ENCODE measurements at places on chromosomes 1 and 21.

GRCh38 chr1:24465099-24465498 is 37.5 kb upstream of the RCAN3 start:
- DNase-seq, result no peak

DNA sequence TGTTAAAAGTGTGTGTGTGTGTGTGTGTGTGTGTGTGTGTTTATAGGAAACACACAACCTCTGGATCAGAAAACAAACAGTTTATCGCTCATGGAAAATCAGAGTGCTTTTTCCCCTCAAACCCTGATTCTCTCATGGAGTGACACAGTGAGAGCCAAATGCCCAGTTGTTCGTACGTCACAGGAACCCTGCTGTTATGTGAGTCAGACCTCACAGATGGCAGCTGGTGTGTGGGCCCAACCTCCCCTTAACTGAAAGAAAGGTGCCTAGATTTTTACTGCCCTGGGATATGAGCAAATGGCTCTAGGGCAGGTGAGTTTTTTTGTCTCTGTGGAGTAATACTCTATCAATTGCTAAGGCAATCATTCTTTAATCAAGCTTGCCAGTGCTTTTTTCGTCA is 1788.1 kb downstream of the BRINP3 start:
- no peak for DNase-seq

DNA sequence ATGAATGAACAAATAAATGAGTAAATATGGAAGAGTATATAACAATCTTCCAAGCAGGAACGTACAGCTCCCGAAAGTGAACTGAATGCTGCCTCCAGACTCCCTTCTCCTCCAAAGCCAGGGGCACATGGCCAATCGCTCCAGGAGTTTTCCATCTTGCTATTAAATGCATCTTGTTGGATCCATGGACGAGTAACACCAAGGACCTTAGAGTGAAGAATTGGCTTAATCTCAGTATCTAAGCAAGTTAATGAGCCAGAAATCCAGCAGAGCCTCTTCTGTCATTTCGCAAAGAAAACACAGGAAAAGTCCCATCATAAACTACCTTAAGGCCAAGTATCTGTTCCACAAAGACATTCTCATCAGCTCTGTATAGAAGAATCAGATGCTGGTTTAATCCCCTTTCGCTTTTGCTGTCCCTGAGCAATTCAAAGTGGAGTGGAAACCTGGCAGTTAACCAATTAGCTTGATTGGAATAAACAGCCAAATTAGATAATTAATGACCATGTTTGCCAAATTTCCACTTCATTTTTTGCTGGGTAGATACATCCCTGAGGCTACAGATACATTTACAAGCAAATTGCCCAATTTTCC is 116.0 kb downstream of the MIS18A start:
- no peak for DNase-seq

- DNase-seq, result no peak
These were observed 430.5 kb downstream of the HLX start for GRCh38 chr1:221309723-221310122.

DNA sequence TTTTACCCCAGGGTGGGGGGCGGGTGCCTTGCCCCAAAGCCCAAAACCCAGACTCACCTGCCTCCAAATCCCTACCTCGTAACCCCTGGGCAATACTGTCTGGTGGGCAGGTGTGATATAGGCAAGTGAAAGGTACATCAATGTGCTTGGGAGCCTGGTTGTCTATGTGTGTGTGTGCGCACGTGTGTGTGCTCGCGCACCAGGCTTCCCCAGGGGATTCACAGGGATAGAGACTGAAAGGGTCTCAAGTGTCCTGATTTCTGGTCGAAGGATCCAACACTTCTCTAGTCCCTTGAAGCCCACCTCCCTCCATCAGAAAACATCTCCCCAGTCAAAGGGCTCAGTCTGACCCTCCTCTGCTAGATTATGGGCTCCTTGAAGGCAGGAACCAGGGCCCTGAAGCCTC is 28.9 kb upstream of the EPB41 start:
- no peak for DNase-seq

- peak; percentile 18 for DNase-seq
These were observed 21.2 kb downstream of the PEX14 start for GRCh38 chr1:10495952-10496351.

DNA sequence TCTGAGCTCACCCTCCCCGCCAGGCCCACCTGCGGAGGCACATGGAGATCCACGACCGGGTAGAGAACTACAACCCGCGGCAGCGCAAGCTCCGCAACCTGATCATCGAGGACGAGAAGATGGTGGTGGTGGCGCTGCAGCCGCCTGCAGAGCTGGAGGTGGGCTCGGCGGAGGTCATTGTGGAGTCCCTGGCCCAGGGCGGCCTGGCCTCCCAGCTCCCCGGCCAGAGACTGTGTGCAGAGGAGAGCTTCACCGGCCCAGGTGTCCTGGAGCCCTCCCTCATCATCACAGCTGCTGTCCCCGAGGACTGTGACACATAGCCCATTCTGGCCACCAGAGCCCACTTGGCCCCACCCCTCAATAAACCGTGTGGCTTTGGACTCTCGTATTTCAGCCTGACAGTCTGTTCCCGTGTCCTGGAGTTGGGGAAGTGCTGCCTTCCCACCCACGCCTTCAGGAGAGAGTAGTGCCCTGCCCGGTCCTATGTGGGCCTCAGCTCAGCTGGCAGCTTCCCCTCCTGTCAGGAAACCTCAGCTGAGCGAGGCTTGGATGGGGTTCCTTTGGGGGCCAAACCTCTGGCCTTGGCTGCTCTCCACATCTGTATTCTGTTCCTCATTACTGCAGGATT is 9.2 kb downstream of the ZBTB48 start:
- DNase-seq, result no peak

DNA sequence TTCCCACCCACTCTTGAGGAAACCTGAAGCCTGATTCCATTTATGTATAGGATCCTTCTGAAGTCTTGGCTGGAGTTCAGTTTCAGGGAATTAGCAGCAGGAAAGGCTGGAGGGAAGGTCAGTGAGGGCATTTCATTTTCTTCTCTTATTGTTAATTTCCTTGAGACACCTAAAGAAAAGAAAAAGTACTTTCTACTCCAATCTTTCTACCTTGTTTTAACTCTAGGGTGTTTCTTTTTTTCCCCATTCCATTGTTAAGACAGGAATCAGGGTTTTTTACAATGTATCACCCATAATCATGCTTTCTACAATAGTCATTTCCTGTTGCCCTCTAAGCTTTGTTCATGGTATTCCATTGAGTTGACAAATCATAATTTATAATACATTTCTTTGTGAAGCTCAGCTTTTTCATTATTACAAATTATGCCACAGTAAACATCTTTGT is 27.4 kb downstream of the SNRPE start:
- DNase-seq, result no peak

DNA sequence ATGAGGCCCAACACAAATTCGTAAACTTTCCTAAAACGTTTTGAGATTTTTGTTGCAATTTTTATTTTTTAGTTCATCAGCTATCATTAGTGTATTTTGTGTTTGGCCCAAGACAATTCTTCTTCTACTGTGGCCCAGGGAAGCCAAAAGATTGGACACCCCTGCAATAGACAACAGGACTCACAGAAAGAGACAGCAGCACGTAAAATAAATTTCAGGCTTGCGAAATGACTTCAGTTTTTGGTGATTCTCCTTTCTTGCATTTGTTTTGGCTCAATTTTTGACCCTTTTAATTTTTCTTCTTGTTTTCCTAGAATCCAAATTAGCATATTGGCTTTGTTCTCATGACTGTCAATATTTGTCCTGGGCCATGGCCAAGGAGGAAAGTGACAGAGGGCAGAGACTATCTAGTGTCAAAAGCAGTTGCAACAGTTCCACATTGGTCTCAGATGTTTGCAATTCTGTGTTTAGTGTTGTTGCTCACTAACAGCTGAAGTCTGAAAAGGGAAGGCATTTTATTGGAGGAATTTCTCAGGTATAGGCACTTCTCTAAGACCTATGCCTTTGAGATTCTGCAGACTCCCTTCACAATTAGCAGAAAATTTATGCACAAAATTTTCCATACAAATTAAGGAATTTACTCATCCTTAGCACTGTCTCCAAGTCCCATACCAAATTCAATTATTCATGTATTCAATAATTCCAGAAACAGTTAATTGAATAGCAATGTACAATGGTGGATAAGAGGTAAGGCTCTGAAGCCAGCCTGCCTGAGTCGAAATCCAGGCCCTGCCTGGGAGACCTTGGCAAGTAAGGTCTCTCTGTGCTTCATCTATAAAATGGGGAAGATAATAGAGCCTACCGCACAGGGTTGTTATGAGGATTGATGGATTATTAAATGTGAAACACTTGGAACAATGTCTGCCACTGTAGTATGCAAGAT is 160.9 kb upstream of the IVNS1ABP start:
- no peak for DNase-seq

GRCh38 chr1:205236526-205236925 is 8.8 kb downstream of the TMCC2 start:
- DNase-seq, result no peak

DNA sequence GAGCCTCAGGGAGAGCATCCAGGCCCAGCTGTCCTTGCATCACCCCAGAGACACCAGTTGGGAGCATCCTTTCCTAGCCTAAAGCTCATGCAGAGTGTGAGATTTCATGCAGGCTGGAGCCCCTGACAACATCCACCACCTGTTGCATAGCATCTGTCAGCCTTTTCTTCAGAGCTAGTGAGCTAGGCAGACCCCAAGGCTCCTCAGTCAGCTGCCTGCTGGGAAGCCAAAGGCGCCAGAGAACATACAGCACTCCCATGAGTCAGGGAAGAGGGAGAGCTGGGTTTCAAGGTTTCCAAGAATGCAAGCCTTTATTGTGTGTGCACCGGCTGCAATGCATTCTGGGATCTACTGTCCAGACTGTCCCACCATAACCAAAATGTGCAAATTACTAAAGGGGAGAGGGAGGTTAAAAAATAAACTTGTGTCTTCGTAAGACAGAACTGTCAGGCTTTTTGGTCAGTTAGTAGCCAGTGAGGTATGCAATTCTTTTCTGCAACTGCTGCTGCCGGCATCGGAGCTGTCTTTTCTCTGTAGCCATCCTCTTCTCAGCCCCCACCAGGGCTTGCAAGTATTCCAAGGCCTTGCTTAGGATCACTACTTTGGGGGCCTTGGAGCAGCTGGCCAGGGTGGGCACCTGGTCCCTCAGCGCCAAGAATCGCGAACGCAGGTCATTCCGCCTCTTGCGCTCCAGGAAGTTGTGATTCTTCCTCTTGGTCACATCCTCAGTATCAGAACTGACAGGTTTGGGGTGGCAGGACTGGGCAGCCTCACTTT is 4.6 kb downstream of the MYCL start:
- no peak for DNase-seq

DNA sequence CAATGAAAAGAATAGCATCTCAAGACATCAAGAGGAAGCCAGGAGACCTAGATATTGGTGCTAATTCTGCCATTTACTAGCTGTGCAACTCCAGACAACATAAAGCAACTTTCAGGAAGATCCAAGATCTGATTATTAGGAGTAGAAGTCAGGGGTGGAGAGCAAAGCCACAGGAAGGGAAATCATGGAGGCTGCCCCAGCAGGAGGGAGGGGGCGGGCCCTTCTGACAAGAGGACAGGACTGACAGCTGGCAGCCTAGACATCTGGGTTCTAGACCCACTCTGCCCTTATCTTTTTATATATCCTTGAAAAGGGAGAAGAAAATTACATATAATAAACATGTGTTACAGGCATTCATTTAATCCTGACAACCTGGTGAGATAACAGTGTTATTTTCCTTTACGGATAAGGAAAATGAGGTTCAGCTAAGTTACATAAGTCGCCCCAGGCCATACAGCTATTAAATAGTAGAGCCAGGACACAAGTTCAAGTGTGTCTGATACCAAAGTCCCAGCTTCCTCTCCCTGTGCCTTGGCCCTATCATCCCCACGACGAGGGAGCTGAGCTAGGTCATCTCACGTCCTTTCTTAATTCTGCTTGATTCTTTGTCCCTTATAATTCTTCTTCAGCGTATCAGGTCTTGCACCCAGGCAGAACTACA is 46.6 kb downstream of the ARHGEF11 start:
- DNase-seq, result no peak

DNA sequence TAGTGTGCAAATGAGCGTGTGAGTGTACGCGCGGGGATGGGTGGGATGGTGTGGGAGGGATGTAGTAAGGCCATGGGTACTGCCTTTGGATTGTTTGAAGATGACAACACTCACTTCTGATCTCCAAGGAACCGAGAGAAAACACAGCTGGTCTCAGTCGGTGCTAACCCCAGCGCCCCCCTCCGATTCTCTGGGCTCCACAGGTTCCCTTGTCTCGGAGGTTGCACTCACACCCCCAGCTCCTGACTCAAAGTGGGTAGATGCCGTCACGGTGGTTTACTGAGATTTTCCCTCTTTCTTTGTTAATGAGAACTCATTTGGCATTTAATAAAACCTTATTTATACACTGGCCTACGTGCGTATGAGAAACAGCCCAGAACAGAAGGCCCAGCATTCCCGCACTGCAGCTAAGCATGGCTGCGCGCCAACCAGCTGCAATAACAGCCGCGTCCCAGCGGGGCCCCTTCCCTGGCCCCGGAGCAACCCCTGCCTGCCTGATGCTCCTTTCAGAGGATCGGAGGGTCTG is 25.8 kb downstream of the ABCA4 start:
- no peak for DNase-seq

DNA sequence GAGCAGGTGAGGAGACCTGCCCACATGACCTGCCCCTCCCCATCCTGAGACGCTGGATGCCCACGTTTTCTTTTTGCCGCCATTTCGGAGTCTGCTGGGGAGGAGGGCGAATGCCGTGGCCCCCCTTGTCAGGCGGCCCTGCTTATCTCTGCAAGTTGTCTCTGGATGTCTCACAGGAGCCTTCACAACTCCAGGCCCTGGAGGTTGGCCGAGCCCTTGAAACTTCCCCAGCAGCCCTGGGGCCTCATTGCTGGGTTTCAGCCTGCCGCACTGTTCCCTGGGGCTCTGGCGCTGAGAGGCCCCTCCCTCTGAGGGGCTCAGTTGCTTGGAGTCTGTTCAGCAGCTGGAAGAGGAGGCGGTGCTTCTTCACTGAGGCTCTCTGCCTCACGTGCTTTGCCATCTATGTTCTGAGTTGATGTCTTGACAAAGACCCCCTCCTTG is 29.8 kb upstream of the ZBTB21 start:
- DNase-seq, result no peak

DNA sequence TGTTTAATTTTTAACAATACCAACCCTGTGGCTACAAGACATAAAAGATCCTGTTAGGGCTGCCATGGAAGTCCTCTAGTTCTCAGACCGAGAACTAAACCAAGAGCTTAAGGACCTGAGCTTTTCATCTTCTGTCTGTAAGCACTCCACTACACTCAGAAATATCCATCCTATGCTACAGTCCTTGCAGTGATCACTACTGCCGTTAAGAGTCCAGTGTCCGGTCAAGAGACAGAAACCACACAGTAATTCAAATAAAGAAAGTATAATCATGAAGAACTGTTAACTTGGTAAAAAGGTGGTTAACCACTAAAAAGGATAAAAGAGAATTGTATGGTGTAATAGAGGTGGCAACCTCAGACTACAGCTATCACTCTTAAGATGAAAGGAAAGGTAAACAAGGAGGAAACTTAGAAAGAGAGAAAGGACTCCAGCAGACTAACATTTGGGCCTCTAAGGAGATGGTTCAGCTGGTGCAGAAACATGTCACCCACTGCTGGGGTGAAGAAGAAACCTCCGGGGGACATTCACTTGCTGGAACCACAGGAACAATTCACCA is 22.1 kb upstream of the PRDX6 start:
- DNase-seq, result no peak

Measured in activated T-cell treated with anti-CD3 and anti-CD28 coated beads for 1 hour (primary cell).